Stimulated activated CD4-positive, alpha-beta T cell treated with anti-CD3 and anti-CD28 coated beads, Interleukin-1b, Interleukin-23, amount 100 ng/mL, for 1 hour (primary cell): ENCODE measurements at places on chromosomes 4 and X.

- no peak for DNase-seq
Measured at GRCh38 chr4:183118141-183118540, 19.1 kb downstream of the WWC2 start.

- DNase-seq: no peak
Measured at GRCh38 chrX:72569786-72570185, 2.9 kb downstream of the HDAC8 start.

GRCh38 chr4:153018031-153018430 lies 81.9 kb downstream of the FHDC1 start:
- no peak for DNase-seq

GRCh38 chrX:49992853-49993252 lies 70.5 kb downstream of the CLCN5 start:
- no peak for DNase-seq

DNA sequence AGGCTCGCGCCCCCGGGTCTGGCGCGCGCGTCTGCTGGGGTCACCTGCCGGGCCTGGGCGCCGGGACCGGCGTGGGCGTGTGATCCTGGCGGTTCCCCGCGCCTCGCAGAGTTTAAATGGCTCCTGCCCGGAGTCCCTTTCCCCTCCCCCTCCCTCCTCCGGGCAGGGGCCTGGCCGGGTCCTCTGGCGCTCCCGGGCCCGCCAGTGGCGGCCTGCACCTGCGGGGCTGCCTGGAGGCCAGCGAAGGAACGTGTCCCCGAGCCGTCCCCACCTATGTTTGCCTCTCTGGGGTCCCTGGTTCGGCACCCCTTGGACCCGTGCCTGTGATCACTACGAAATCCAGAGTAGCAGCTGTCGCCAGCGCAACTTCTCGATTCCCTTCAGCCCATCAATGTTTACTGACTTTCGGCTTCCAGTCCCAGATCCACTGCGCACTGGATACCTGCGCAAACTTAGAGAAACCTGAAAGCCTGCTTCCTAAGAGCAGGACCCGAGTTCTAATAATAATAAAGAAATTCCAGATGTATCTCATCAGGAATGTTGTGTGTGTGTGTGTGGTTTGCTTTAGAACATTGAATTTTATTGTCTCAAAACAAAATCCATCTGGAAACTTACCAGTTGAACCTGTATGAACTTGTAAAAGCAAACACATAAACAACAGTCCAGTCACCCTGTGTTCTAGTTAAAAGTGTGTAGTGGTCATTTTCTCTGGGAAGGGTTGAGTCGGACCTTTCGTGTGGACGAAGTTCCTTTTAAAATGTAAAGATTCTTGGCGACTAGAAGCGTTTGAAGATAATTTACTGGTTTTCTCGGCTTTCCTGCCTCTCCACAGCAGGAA lies 788 bp downstream of the SHROOM2 start:
- DNase-seq: no peak

GRCh38 chrX:127129510-127129909 lies 310.0 kb downstream of the PRR32 start:
- DNase-seq: no peak

DNA sequence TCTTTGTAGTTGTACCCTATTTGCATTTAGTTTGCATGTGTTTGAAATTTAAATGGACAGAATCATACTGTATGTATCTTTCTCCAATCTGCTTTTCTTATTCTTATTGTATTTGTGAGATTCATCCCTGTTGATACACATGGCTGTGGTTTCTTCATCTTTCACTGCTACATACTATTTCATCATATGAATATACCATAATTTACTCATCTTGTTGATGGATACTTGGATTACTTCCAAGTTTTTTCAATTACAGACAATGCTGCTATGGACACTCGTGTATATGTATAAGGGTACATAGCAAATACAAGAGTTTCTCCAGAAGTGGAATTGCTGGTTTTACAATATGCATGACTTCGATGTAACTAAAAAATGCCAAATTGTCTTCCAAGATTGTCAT lies 11.8 kb upstream of the KLHL8 start:
- DNase-seq: no peak

DNA sequence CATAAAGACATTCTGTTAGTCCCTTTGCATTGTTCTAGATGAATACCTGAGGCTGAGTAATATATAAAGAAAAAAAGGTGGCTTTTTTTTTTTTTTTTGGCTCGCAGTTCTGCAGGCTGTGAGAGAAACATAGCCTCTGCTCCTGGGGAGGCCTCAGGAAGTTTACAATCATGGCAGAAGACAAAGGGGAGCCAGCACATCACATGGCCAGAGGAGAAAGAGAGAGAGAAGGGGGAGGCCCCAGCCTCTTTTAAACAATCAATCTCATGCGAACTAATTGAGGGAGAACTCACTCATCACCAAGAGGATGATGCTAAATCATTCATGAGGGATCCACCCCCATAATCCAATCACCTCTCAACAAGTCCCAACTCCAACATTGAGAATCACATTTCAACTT lies 364.0 kb upstream of the EPHA5 start:
- no peak for DNase-seq

DNA sequence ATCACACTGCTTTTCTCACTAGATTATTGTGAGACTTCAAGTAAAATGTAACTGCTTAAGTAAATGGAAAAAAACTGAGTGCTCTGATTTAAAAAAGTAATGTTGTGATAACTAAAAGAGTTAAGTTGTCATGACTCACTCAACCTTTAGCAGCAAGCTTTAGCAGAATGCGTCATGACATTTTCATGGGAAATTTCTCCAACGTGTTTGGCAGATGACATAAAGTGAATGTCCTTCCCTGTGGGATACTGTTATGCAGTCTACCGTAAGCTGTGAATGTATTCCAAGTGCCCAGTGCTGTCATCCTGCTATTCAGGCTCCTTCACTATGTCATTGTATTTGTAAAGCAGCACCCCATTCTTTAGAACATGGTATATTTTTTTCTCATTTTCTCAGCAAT lies 136.2 kb downstream of the CPXCR1 start:
- no peak for DNase-seq

DNA sequence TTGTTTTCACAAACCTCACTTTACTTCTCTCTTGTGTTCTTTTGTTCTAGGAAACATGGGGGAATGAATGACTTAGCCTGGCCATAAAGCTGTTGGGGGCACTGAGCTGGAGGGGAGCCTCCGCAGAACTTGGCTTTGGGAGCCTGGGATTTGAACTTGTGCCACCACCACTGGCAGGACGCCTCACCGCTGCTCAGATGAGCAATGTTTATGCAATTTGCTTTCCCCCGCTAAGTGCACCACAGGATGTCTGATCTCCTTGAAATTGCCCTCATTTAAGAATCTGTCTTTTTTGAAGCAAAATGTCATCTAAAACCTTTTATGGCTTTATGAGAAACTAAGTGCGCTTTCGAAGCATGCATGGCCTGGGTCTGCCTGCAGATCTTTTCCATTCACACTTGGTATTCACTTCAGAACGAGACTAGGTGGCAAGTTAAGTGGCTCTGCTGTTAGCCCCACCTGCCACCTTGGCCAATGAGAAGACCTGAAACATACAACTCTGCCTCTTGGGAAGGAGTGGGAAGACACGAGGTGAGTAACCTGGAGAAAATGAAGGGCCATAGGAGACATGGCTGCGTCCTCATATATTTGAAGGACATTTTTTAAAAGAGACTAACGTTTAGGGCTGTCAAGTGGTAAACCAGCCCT lies 119.3 kb downstream of the LDB2 start:
- no peak for DNase-seq

DNA sequence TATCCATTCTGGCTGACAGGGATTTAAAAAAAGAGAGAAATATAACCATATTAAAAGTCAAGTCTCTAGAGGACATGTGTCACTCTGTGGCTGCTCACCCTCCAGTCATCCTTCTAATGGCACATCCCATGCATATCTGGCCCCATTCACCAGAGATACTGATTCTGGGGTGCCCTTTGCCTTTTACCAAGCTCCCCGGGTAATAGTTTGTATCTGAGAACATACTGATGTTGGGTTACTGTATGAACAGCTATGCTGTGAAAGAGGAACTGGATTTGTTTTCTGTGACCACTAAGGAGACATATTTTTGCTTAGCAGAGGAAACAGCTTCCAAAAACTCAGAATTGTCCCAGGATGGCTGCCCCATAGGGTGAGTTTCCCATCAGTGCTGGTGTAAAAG lies 56.0 kb downstream of the SAT1 start:
- DNase-seq: no peak

- no peak for DNase-seq
Measured at GRCh38 chrX:68686097-68686977, 38.9 kb downstream of the STARD8 start.

GRCh38 chr4:109754093-109754857 lies 24.4 kb upstream of the PLA2G12A start:
- no peak for DNase-seq

- no peak for DNase-seq
Measured at GRCh38 chr4:154120006-154120676, 331.3 kb upstream of the SFRP2 start.

- DNase-seq: no peak
Measured at GRCh38 chr4:53653484-53654053, 62.3 kb upstream of the LNX1 start.

GRCh38 chr4:5782829-5783476 lies 72.0 kb downstream of the EVC start:
- no peak for DNase-seq

DNA sequence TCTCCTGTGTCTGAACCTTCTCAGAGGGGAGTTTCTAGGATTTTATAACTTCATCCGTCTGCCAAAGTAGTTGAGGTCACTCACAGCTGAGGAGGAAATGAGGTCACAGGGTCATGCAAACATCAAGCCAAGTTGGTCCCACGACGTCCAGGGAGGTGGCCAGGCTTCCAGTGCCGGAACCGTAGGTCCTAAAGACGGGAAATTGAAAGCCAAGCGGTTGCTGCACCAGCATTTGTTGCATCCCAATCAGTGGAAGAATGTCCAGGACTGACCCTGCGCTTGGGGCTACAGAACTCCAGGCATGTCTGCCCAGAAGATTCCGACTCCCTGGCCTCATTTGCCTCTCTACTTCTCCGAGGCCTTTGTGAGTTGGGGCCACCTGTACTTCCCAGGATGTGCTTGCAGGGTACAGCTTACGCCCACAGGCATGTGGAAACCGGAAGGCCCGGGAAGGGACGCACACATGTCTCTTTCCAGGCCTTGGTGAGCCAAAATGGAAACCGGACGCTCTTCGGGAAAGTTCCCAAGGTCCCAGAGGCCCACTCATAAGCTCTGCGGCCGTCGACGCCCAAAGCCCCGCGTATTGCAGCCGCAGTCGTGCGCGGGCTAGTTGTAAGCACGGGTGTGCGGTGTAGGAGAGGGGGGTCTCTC lies 9.3 kb downstream of the PRDM8 start:
- DNase-seq: no peak

GRCh38 chrX:62839596-62839995 lies 511.5 kb downstream of the SPIN4 start:
- DNase-seq: no peak
